ENCODE measurements at places on chromosomes 3 and 15.

- peak; percentile 57 for DNase-seq
Measured at GRCh38 chr3:50568947-50569749, at the start of gene HEMK1. Gene HEMK1 (plus strand): TSS chr3:50569522. CDS start chr3:50571105, 1,583 bp downstream.

DNA sequence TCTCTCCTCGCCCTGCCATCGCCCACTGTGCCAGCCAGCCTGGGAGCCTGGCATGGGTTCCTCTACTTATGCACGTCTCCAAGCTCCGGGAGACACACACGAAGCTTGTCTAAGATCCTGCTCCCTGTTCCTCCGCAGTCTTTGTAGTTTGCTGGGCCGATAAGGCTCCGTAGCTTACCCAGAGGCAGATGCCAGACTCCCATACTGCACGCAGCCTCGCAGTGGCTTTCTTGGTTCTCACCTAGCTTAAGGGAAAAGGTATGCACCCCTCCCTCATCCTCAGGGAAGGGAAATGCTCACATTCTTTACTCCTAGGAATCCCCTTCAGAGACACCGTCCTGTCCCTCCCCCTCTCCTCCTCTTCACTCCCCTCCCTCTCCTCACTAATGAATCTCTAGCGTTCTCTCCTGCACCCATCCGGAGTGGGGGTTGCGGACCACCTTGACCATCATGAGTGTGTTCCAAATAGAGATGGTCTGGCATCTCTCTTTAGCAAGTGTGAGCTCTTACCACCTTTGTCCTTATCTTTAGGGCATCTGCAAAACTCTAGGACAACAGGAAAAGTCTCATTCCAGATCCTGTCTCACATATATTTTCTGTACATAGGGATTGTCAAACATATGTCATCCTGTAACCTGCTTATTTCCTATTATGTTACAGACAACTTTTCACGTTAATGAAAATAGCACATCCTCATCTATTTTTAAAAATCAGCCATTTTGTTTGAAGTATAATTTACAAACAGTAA is 56.5 kb downstream of the TMEM266 start:
- DNase-seq = no peak

DNA sequence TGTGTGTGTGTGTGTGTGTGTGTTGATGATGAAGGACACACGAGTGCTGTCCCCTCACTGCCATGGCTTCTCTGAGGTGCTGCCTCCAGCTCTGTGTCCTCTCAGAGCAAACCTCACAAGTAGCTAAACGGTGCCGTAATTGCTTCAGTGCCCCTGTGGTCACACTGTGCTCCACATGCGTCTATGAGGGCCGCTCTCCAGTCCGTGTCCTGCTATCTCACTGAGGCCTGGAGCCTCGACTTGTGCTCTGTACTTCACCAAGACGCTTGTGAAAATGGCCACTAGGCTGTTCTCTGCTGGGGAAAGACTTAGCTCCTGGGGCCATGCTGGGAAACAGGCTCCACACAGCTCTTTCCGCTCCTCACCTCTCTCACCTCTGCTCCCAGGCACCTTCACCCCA is 65.4 kb upstream of the CGNL1 start:
- no peak for DNase-seq

GRCh38 chr3:150059729-150060128 is 89.0 kb upstream of the PFN2 start:
- no peak for DNase-seq

DNA sequence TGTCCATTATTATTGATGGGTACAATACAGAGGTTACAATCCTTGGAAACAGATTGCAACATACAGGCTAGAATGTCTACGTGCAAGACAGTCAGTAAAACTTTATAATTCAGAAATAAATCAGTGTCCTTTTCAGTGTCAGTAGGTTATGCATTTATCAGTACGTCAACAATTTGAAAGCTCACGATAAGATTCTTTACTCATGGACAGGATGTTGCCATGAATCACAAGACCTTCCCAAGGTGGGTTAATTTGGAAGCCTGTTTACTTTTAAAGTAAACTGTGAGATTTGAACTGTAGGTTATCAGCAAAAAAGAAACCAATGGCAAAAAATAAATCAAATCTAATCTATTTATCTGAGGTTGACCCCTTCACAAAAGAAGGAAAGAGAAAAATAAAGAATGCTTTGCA is 243.9 kb upstream of the AGTR1 start:
- DNase-seq = no peak

DNA sequence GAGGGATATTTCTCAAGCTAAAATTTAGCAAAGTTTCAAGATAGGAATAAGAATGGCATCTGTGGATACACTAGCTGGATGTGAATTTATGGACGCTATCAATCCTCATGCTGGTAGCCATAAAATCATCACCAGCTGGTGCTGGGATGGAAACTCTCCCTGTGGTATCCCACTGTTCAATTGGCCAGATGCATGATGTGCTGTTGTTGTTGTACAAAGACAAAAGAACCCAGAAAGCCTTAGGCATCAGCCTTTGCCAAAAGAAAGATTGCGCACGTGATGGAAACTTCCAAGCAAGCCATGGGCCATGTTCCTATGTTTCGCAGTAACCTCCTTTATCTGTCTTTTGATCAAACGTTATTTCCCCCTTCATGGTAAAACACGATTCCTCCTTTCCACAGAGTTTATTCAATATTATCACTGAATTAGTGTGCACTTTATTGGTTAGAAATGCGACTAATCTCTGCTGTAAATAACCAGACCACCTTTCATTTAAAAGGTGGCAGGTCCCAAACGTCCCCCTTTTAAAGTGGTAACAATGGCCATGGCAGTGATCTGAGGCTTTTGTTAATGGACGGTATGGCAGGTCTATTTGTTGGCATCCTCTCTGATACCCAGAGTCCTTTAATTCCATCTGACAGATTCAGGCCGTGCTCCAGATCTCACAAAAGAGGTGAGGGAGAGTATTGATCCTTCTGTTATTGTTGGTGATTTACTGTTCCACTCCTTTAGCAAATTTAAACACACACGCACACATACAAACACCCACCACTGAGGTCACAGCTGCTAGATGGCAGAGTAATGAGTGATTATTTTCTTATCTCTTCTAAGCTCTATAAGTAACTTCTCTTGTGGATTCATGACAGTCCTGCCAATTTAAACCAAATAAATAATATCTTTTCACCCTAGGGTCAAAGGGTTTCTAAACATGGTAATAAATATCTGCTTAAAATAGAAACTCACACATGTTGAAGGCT is 291.2 kb upstream of the KCNMB2 start:
- DNase-seq = no peak

DNA sequence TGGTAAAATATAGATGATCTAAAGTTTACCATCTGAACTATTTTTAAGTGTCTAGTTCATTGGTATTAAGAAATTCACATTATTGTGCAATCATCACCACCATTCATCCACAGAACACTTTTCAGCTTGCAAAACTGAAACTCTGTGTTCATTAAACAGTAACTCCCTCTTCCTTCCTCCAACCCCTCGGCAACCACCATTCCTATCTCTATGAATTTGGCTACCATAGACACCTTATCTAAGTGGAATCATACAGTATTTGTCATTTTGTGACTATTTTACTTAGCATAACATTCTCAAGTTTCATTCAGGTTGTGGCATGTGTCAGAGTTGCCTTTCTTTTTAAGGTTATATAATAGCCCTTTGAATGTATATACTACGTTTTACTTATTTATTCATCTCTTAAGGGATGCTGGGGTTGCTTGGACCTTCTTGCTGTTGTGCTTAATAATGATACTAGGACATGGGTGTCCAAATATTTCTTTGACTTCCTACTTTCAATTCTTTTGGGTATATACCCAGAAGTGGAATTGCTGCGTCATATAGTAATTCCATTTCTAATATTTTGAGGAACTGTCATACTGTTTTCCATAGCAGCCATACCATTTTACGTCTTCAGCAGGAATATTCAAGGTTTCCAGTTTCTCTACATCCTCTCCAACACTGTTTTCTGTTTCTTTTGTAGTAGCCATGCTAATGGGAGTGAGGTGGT is 20.9 kb downstream of the KAT2B start:
- DNase-seq = no peak

GRCh38 chr3:181712553-181713279 is 991 bp downstream of the SOX2 start:
- no peak for DNase-seq

DNA sequence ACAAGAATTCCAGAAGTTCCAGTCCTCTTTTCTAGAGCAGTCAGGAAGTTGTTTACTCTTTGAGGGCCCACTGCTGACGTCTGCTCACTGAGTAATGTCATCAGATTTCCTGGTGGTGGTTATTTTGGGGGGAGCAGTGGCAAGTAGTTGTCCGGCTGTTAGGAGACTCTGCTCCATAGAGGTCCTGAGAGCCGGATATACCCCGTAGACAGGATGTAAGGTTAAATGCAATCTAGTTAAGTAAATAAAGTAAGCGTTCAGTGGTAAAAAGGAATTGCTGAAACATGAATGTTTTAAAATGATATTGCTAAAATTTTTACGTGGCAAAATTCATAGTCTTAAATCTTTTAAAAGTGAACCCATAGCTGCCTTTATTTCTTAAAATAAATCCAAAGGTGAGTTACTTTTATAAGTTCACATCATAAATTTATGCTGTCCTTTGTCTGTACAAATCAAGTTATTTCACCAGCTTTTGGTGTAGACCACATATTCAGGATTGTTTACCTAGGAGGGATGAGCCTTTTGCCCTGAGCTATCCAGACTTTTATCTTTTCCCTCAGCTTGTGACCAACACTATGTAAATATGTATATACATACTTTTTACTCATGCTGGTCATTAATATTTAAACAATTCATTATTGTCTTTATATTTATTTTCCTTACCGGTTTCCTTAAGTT is 65.8 kb downstream of the PDE8A start:
- peak; percentile 6 for DNase-seq

DNA sequence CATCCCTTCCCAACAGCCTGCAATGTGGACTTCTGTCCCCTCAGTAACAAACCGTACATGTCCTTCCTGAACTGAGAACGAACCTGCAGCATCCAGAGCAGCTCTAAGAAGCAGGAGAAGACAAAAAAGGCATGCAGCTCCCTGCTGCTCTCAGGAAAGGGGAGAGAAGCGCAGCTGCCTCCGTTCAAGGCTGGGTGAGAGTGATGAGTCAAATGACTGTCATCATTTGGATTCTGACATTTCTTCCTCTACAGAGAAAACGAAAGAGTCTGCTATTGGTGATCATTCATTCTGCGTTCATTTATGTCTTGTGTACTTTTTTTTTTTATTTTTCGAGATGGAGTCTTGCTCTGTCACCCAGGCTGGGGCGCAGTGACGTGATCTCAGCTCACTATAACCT is 677.8 kb downstream of the FHIT start:
- DNase-seq = no peak

- DNase-seq = no peak
Measured at GRCh38 chr3:29757054-29757777, 476.3 kb downstream of the RBMS3 start.

- no peak for DNase-seq
Measured at GRCh38 chr3:77707281-77707680, 667.4 kb downstream of the ROBO2 start.

All from NCI-H1417 treated with DMSO at 0.1 percent for 48 hours (cell line).